ENCODE measurements at places on chromosomes 5 and 9.

GRCh38 chr5:13580058-13580457 lies 364.4 kb downstream of the DNAH5 start:
- DNase-seq, result no peak

- DNase-seq, result no peak
These were observed 171.1 kb downstream of the SAXO1 start for GRCh38 chr9:18861609-18862544.

DNA sequence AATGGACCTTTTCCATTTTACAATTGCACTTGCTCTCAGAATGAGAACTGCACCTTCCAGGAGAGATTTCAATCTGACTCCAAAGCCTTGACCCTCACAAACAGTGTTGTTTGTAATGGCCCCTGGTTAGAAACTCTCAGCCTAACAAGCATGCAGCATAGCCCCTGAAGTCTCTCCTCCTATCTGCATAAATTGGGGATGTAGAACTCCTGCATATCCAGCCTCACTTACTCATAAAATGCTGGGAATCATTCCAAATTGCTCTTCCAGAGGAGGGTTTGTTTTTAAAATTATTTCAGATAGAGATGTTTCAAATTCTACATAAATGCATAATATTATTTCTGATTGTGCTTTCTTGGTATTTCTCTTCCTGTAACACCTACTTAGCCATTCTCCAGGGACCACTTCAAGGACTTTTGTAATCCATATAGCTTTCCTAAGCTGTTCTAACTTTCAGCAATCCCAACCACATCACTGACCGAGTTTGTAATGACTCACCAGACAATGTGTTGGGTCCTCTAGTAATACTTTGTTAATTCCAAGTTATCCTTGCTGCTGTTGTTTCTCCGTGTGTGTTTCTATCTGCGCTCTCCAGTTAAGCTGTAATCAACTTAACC lies 143.8 kb upstream of the CCDC152 start:
- no peak for DNase-seq

DNA sequence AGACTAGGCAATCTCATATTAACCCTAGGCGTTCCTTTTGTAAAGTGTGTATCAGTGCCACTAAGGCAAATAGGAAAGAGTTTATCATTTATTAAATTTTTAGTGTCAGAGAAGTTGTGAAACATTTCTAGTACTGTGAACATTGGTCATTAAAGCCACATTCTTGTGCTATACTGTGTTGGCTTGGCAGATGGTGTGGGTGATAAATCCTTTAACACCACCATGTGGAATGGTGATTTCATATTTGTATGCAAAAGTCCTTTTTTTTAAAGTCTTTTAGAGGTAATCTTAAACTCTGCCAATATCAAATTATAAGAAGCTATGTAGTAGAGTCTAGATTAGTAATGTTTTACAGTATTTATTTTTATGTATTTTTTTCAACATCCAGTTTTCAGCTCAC lies 18.1 kb downstream of the SLC12A2 start:
- DNase-seq, result no peak

DNA sequence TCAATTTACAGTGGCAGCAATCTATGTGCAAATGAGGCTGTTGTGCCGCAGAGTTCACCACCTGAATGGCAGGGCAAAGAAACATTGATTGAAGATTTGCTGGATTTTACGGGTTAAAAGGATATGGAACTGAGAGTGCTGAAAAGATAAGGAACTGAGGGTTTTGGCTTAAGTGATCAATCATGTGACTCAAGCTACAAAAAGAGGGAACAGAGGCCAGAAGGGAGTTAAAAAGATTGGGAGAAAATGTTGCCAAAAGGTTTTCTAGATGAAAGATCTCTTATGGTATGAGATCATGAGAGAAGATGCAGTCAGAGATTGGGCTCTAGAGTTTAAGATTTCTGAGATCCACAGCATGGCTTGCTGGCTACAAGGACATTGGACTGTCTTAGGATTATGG lies 7.9 kb upstream of the RIMOC1 start:
- no peak for DNase-seq

DNA sequence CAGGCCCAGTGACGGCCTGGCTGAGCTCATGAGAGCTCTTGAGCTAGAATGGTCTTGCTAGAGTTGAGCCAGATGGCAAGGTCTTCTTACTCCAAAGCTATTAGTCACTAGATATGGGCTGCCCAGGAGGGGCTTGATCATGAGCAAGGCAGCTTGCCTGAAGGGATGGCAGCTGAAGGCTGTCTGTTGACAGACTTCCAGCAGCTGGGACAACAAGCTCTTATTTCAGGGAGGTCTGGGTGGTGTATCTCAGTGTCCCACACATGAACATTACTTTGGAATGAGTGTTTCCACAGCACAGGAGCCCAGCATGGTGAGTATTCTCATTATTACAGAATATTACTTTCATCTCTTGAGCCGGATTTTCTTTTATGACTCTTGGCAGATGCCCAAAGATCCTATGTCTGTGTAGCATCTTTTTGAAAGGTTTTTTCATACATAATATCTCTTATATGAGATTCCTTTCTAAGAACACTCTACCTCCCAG lies 414.1 kb downstream of the ARHGEF28 start:
- no peak for DNase-seq

DNA sequence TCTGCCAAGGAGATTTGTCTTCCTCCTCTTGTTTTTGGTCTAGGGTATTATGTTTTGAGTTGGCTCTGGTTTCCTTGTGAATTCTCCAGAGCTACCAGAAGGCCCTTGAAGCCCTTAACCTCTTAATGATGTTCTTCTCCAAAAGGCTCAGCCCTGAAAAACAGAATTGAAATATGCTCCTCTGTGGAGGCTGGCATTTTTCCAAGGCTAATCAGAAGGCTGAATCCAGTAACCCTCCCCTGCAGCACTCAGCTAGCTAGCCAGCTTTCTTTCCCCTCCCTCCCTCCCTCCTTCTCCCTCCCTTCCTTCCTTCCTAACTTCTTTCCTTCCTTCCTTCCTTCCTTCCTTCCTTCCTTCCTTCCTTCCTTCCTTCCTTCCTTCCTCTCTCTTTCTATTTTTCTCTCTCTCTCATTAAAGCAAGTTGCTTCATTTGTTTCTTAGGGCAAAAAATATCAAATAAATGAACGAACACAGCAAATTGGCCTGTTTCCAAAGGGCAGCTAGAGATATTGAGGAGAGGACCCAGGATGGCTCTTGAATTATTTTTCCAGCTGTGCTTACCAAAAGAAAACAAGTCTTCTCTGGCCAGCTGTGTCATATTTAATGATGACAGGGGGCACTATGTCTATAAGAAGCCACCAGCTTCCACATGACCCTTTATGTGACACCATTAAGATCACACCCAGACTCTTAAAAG lies 38.7 kb downstream of the JAKMIP2 start:
- DNase-seq, result no peak

DNA sequence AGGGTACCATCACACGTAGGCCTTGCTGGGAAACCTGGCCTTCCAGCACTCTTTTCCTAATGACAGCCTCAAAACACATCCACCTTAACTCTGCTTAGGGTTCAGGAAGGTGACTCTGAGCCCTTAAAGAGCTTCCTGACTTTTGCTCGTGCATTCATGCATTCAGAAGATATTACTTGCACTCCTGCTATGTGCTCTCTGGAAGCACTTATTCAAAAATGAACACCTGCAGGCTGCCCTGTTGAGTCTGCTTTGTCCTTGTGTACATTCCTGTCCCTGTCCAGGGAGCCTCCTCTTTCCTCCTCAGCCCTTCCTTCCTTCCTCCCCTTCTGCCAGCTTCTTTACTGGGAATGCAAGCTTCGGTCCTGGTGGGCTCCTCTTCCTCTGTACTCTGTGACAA lies 61.5 kb downstream of the SPRY4 start:
- DNase-seq, result no peak

DNA sequence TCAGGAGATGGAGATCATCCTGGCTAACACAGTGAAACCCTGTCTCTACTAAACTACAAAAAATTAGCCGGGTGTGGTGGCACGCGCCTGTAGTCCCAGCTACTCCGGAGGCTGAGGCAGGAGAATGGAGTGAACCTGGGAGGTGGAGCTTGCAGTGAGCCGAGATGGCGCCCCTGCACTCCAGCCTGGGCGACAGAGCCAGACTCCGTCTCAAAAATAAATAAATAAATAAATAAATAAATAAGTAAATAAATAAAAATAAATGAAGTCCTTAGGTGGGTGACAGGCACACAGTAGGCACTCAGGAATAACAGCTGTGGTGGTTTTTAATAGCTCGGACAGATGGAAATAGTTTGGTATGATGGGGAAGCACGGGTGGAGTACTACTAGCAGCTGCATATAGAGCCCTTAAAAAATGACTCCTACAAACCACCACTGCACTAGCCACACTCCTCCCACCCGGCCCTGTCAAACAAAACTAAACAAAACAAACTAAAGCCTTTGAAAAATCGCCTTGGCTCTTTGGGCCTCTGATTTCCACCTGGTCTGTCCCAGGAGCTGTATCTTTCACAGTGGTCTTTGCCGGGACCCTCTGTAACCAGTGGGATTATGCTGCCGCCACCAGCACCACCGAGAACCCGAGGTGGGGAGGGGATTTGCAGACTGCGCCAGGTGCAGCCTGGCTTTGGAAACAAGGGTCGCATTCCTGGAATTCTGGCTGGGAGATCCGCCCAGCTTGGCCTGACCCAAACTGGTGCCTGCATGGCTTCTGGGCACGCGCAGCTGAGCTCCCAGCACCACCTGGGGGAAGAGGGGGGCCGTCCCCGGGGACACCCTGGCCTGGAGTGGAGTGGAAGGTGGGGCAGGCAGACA lies 5.1 kb upstream of the WDR5 start:
- DNase-seq, result no peak

DNA sequence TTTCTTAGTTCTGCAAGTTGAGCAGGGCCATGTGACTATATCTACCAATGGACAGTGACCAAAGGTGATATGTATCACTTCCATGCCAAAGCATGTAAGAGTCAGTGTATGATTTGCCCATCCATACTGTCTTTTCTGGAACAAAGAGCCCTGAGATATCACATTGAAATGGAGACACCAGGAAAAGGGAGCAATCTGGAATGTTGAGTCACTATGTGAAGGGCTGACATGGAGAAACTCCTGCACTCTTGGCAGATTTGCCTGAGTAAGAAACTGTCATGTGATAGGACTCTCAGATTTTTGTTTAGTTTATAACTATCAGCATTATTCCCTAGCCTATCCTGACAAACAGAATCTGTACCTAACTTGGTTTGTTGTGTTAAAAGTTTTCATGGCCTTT lies 29.8 kb upstream of the TMEM161B start:
- no peak for DNase-seq

GRCh38 chr9:101739311-101739710 lies 864 bp upstream of the GRIN3A start:
- DNase-seq, result no peak

GRCh38 chr5:138515556-138516245 lies 27.3 kb downstream of the ETF1 start:
- DNase-seq, result no peak

DNA sequence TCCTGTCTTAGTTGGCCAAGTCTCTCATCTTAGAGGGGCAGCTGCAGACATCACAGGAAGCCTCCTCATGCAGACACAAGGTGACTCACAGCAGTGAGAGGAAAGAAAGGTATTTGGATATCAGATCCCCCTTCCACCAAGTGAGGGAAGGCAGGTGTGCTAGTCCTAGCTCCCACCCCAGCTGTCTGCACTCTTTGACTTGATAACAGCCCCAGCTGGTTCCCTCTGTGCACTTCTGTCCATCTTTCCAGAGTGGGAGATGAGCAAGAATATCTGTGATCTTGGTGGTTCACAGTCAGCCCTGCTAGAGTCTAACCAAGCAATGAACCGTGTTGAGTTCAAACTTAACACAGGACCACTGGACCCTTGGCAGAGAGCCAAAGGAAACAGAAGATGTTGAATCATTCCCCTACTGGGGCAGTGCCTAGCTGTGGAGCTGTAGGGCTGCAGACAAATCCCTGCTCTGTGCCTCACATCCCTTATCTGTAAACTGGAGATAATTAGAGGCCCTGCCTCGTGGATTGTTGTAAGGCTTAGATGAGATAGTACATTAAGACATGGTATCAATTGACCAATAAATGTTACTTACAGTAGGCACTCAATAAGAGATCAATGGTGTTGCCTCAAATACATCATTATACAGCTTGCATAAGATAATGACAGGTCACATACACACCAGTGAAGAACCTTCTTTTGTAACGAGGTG lies 39.1 kb downstream of the SH3RF2 start:
- no peak for DNase-seq

DNA sequence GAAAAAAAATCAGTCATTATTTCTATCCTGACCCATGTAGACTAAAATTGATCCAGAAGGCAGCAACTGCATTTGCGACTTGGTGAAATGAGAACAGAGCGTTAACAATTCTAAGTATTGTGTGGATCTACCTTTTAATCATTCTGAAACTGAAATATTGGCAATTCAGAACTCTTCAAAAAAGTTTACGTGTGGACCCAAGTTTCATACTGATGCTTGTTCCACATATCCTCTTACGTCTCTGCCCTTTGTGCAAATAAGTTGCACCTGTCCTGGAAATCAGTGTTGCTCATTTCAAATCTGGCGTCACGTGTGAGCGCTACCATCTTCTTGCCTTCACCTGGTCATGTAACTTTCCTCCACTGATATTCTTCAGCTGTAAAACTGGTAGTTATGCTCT lies 74.7 kb downstream of the NTRK2 start:
- DNase-seq, result no peak

GRCh38 chr5:893137-893506 lies 438 bp downstream of the TRIP13 start:
- DNase-seq, result no peak

DNA sequence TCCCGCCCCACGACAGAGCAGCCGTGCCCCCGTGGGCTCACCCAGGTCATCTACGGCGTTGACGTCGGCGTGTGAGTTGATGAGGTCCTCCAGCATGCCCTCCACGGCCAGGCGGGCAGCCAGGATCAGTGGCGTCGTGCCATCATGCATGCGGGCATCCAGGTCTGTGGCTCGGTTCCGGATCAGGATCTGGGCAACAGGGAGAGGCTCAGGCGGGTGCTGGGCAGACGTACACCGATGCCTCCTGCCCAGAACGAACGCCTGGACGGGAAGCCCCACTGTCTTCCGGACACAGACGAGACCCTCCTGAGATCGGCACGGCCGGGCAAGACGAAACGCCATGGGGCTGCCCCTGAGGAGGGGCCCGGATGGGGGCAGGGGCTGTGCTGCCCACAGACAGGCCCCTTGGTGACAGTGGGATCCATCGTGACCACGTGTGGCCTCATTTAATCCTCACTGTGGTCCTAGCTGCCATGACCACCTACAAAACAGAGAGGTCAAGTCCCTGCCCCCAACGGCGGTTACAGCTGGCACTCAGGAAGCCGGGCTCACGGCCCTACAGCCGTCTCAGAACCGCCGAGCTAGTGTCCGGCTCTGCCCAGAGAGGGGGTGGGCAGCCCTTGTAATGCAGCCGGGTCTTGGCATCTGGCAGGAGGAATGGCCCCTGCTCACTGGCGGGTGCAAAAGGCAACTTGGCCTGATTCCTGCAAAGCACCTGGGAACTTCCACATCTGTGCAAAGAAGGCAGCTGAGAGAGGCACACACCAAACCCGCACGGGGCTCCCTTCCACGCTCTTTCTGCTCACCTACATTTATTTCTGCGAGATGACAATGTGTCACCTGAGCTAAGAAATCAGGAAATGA lies 16.5 kb upstream of the SEC16A start:
- DNase-seq, result no peak

DNA sequence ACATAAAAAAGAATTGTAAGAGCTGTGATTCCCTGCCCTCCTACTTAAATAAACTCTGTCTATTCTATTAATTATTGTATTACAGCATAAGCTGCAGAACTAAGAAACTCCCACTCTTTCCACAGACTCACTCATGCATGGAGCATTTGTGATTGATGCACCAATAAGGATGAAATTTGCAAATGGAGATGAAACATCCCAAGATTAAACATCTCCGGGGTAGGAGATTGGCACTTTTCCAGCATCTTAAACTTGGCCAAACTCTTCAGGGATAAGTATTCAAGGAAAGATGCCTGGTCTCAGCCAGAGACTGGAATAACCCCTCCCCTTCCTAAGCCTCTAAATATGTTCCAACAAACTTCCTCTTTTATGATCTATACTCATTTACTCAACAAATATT lies 472.0 kb downstream of the ACTL7B start:
- no peak for DNase-seq

Measured in stimulated activated CD8-positive, alpha-beta memory T cell treated with anti-CD3 and anti-CD28 coated beads, Interleukin-4, amount 100 ng/mL, for 4 hours (primary cell).